ENCODE measurements at places on chromosomes 7 and 10.
A peak's percentile ranks its signal among the peaks of the same experiment; 100 is the strongest.

DNA sequence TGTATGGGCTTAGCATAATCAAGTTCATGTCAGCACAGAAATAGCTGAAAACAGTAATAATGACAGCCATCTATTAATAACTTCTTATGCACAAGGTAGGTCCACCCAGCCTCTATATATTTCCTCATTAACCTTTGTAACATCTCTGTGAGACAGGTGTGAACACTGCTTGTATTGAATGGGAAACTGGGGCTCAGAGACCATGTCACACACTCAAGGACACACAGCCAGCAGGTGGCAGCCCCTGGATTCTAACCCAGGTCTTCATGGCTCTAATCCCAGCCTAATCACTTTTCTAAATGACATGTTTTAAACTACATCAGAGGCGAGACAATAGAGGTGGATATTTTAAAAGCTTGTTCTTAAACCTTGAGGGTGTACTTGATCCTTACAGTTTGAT, 591.4 kb downstream of the PARD3 start:
- no peak for DNase-seq

DNA sequence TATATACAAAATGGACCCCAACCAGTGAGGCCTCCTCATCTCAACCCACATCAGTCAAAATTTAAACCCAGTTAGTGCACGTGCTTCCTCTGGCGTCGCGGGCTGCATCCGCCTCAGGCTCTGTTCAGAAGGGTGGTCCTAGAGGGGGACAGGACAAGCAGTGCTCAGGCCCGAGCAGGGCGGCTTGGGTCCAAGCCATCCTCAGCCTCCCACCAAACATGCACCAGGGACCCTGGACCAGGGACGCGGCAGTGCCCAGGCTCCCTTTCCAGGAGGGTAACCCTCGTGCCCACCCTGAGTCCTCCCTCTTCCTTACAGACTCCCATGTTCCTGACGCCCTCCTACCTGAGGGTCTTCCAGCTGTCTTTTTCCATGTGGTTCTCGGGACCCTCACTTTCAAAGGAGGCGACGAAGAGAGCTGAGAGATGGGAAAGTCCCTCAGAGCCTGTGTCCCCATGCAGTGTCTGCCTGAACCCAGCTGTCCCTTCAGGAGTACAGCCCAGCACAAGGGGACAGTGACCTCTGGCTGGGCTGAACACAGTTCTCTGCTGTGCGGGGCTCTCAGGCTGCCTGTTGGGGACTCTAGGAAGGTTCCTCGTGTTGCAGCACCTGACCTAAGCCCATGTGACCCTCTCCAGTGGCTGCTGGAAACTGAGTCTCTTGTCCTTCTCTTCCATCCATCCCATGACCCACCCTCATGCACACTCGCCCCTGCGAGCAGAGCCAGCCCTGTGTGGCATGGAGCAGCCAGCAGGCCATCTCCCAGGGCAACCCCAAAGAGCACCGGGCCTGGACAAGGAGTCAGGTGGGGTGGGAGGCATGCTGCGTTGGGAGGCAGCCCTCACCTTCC, 58.1 kb downstream of the CSGALNACT2 start:
- no peak for DNase-seq

DNA sequence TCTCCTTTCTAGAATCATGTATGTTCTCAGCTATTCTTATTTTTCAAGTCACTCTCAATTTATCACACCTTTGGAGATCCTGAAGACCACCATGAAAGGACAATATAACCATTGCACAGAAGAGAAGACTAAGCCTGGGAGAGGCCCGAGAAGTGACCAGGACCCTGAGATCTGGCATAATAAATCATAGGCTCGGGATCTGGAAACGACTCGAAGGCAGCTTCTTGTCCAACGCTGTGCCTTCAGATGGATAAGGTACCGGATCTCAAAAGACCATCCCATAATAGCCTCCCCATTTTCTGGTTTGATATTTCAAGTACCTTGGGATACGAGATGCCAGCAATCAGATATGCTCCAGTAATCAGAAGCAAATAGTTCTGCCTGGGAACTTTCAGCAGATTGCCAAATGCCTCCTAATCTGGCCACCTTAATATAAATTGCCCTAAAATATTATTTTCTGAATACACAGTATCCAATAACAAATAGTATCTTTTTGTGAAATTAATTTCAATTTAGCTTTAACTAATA, 179.2 kb upstream of the ZMIZ1 start:
- no peak for DNase-seq

GRCh38 chr7:2162959-2163358, 69.8 kb downstream of the MAD1L1 start:
- no peak for DNase-seq

DNA sequence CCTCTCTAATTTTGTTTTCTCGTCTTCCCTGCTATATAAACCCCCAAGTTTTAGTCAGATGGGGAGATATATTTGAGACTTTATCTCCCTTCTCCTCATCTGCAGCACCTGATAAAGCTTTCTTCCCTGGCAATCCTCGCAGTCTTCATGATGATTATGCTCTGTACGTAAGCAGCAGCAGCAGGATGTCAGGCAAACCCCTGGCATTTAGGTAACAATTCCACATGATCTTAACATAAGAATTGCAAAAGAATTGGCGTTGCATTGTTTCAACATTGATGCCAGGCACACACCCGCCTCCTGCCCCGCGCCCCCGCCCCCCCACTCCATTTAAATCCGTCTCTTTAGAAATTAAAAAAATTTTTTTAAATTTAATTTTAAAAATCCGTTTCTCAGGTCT, 6.1 kb downstream of the PKD1L1 start:
- no peak for DNase-seq

DNA sequence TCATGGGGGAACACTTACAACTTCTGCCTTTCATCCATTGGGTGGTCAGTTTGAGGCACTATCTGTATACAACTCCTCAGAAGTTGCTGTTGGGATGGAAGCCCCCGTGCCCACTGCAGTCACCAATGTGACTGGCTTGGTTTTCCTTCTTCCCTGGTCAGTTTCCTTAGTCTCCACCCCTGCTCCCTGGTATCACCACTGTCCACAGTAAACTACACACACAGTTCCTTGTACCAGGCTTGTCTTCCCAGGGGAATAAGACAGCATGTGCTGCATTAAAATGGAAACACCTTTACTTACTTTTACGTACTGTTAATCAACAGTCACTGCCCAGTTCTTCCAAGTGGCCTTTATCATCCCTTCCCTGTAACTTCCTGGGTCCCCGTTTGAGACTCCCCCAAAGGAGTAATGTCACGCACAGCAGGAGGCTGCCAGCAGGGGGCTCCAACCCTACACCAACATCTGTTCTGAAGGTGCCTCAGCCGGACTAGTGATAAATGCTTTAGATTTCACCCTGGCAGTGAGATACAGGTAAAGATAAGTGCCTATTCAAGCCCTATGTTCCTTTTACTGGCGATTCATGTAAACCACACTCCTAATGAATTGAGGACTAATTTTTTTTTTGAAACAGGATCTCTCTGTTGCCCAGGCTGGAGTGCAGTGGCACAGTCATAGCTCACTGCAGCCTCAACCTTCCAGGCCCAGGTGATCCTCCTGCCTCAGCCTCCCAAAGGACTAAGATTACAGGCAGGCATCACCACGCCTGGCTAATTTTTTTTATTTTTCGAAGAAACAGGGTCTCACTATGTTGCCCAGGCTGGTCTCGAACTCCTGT, 45.3 kb upstream of the PIK3AP1 start:
- peak; percentile 90 for DNase-seq

DNA sequence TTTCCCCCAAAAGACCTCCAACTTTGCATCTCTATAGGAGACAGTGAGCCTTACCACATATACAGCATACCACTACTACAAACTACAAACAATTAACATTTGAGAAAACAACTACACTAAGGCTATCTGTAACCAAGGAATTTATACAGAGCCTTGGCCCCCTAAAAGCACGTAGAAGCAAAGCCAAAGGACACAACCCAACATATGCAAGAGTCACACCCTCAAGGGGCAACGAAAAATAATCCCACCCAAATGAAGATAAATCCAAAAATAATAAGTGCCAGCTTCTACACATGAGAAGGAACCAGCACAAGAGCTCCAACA, 149.5 kb downstream of the ZEB1 start:
- no peak for DNase-seq

- no peak for DNase-seq
These were observed 93.2 kb downstream of the REEP3 start for GRCh38 chr10:63614371-63614891.

DNA sequence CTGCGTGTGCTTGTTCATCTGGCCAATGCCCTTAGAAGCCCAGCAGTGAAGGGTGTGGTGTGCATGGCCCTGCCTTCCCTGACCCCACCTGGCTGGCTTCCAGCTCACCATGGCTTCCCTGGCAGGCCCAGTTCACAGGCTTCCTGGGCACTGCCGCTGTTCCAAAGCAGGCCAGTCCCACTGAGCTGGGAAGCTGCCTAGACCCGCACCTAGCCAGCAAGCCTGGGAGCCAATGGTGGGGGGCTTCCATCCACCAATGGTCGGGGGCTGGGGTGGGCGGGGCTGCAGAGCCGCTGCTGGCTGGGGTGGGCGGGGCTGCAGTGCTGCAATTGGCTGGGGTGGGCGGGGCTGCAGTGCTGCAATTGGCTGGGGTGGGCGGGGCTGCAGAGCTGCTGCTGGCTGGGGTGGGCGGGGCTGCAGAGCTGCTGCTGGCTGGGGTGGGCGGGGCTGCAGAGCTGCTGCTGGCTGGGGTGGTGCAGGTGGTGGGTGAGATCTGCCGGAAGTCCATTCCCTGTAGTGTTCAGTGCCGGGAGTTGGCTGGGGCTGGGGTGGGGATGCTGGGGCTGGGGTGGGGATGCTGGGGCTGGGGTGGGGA, 12.4 kb downstream of the CALY start:
- peak; percentile 84 for DNase-seq

GRCh38 chr7:92528188-92528957, at the start of the genes PEX1 and RBM48:
TSS of gene PEX1 (minus strand) at chr7:92528520. CDS start at chr7:92528435, 85 bp downstream.
TSS of gene RBM48 (plus strand) at chr7:92528795. CDS start at chr7:92528814, 19 bp downstream.
- DNase-seq, result peak; percentile 99

DNA sequence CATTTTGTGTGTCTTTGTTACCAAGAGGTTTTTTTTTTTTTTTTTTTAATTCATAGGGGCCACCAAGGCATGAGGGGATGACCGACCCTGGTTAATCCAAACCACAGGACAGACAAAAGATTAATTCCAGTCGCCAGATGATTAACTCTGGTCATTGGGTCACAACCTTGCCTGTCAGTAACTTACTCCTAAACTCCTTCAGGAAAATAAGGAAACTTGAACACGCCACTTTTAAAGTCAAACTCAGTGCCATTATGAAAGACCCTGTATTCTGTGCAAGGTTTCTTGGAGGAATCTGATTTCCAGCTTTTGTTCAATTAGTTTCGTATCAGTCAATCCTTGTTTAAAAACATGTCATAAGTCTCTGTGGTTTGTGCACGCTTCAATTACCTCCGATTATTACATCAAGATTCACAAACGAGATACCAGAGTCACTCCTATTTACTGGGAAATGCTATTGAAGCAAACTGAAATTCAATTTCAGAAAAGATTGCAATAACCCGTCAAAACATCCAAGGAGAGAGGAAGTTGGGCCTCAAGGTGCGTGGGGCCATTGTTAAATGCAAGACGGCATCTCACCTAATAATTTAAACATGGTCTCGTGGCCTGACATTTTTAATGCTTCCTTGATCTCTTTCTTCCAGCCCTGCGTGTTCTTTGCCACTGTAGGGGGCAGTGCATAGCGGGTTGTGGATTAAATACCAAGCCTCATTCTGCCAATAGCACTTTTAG, 44.0 kb downstream of the NRP1 start:
- DNase-seq, result no peak

GRCh38 chr10:97222326-97222961, 36.7 kb upstream of the SLIT1 start:
- no peak for DNase-seq

GRCh38 chr10:24467136-24467535, 256.6 kb downstream of the ARHGAP21 start:
- no peak for DNase-seq

GRCh38 chr7:120221666-120222065, 51.3 kb upstream of the KCND2 start:
- DNase-seq, result no peak

DNA sequence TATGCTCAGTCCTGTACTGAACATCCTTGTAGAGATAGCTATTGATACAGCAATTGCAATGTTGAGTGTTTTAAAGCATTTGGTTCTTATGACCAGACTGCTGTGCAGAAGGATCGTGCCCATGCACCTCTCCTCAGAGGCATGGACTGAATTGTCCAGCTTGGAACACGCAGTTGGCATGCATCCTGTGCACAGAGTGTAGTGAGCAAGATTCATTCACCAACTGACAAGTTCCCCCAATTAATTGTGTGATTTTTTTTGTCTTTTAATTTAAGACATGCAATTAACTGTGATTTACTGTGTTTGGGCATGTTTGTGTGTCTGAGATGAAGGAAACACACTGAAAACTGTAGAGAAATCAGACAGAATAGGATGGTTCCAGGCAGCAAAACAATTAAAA, 323.7 kb downstream of the CDK14 start:
- DNase-seq, result no peak

DNA sequence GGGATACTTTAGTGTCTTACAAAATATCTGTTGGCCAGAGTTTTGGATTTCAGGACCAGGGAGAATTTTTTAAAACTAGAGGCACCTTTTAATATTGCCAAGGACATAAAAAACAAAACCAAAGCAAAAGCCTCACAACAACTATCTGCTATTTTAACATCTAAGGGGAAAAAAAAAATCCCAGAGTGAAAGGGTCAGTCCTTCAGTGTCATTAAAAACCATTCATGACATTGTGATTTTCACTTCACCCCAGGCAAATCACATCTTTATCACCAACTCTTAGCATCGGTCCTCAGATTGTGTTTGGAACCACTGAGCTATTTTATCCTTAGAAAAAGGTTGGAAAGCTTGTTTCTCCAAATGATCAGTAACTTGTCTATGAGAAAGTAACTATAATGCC, 10.7 kb downstream of the CEP41 start:
- DNase-seq, result no peak

- no peak for DNase-seq
These were observed 22.5 kb downstream of the FKBP6 start for GRCh38 chr7:73350306-73351068.

DNA sequence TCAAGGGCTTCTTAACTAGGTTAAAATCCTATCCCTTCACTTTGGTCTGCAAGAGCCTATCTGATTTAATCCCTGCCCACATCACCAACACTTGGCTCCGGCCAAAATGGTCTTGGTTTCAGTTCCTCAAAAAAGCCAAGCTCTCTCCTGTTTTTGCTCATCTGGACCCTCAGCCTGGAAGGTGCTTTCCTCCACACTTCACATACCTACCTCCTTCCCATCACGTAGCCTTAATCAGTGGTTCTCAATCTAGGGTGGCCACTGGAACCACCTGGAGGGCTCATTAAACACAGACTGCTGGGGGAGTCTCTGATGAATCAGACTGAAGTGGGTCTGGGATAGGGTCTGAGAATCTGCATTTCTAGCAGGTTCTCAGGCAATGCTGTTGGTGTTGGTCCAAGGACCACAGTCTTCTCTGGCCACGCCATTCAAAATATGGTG, 227.0 kb upstream of the AOAH start:
- peak; percentile 26 for DNase-seq
